Ecto neural progenitor cell (in vitro differentiated cells): ENCODE measurements at places on chromosomes 7 and 10.
A peak's percentile ranks its signal among the peaks of the same experiment; 100 is the strongest.

DNA sequence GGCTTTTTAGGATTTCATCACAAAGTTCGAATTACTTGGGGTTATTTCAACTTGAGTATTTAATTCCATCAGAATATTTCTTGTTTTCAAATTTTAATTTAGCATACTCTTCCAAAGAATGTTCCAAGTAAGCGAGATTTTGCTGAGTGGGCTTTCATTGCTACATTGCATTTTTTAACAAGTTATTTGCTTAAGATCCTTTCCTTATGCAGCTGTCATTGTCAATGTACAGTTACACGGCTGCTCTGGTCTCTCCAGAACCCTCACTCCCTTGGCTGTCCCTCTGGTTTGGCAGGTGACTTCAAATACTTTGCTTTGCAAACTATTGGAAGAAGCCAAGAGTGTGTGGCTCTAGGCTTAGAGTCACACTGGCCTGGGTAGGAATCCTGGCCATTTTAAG is 80.0 kb downstream of the CFAP58 start:
- no peak for DNase-seq

DNA sequence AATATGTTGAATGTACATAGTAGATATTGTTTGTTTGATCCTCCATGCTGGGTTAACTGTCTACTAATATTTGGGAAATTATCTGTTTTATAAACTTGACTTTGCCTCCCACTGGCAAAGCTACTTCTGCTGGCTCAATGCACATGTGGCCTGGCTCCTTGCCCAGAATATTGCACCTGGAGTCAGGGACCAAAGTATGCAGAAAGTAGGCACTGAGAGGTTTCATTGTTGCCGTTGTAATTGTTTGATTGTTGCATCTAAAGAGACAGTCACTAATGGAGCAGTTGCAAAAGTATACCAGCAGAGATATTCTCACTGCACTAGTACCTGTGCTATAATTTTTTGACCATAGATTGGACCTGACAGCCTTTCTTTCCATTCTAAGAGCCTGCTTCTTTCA is 137.8 kb upstream of the CNTNAP2 start:
- DNase-seq: no peak

- DNase-seq: peak; percentile 49
Measured at GRCh38 chr10:100725071-100725471, 20.3 kb upstream of the PAX2 start.

DNA sequence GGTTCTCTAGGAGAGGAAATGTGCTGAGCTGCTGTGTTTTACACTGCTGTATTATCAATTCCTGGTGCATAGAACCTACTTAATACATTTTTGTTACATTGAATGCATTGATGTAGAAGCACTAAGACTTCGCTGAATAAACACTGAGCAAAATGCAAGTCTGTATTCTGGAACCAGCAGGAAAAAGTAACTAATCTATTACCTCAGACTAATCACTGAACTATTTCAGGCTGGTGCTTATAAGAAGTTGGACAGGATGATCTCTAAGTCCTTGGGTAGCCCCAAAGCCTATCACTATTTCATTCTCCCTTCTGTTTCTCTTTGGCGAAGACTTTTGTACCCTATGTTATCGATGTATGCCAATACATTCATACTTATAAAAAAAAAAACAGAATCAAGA is 87.2 kb upstream of the LRRTM3 start:
- DNase-seq: no peak

DNA sequence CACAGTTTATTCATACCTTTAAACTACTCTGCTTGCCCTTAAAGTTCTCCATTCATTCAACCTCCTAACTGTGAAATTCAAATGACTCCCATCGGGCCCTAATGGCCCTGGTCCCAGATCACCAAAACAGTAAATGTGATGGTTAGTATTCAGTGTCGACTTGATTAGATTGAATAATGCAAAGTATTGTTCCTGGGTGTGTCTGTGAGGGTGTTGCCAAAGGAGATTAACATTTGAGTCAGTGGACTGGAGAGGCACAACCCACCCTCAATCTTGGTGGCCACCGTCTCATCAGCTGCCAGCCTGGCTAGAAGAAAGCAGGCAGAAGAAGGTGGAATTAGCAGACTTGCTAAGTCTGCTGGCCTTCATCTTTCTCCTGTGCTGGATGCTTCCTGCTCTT is 80.1 kb upstream of the PLXNA4 start:
- DNase-seq: no peak

DNA sequence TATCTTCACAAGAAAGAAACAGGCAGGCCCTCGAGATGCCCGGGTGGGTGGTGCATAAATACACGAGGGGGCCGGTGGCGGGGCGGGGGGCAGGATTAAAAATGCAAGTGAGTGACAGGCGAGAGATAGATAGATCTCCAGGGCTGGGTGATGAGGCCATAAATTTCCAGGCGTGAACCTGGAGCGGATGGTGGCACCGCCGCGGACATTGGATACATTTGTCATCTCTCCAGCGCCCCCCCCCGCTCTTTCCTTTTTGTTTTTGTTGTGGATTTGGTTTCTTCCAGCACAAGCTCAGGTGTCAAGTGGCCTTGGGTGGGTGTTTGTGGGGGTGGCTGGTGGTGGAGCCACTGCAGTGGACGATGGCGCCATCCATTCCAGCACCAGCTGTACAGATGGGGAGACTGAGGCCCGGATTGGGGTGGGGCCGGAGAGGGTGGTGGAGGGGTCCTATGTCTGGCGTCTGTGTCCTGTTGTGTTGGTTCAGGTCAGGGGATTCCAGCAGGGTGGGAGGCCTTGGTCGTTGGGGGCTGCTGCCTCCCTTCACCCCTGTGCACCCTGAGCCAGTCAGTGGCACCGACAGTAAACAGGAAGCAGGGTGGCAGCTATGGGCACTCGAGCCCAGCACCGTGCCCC is 2.9 kb downstream of the ELFN1 start:
- peak; percentile 41 for DNase-seq

DNA sequence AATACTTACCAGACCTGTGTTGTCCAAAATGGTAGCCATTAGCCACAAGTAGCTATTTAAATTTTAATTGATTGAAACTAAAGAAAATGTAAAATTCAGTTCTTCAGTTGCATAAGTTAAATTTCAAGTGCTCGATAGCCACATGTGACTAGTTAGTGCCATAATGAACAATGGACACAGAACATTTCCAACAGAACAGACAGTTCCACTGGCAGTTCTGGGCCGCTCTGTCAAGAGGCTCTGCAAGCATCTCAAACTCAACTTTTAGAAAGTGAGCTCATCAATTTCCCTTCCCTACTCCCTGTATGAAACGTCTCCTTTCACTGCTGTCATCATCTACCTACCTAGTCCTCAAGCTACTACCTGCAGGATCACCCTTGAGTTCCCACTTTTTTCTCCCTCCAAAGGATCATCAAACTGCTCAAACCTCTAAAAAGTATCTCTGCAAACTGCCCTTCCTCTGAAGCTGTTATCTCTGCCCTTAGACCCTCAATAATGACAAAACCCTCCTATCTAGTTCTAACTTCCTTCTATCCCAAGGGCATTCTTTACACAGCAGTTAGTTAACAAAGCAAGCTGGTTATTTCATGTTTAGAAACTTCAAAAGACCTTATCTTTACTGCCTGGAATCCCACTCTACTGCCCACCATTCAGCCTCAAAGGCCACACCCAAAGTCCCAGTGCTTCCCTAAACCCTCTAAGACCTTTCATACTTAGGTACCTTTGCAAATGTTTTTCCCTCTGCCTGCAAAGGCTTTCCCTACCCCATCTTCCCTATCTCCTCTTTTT is 20.6 kb downstream of the SHTN1 start:
- DNase-seq: no peak

- DNase-seq: peak; percentile 75
Measured at GRCh38 chr7:1418505-1419309, 40.6 kb downstream of the MICALL2 start.

DNA sequence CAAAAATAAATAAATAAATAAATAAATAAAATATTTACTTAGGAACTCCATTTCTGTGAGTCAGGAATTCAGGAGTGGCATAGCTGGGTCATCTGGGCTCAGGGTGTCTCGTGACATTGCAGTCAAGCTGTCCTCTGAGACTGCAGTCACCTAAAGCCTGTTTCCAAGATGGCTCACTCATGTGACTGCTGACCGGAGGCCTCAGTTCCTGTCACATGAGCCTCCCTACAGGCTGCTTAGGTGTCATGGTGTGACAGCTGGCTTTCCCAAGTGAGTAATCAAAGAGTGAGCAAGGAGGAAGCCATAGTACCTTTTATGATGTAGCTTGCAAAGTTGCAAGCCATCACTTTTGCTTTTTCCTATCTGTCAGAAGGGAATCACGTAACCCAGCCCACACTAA is 128.6 kb upstream of the KCTD7 start:
- no peak for DNase-seq

DNA sequence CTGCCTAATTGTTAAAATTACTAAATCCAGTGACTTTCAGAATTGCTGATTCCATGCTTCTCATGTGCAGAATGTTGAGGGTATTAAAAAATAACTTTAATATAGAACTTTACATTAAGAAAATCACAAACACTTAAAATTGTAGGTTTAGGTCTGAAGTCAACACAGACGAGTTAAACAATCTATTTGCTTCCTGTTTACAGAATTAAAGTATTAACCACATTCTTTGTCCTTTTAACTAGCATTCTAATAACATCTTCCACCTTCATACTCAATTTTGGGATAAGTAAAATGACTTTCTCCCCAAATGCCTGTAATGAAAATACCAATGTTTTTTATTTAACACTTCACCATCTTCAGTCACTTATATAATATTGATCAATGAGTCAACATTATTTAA is 2.2 kb downstream of the ITGB1 start:
- DNase-seq: no peak

- no peak for DNase-seq
Measured at GRCh38 chr10:5325076-5325475, 39.7 kb upstream of the UCN3 start.

DNA sequence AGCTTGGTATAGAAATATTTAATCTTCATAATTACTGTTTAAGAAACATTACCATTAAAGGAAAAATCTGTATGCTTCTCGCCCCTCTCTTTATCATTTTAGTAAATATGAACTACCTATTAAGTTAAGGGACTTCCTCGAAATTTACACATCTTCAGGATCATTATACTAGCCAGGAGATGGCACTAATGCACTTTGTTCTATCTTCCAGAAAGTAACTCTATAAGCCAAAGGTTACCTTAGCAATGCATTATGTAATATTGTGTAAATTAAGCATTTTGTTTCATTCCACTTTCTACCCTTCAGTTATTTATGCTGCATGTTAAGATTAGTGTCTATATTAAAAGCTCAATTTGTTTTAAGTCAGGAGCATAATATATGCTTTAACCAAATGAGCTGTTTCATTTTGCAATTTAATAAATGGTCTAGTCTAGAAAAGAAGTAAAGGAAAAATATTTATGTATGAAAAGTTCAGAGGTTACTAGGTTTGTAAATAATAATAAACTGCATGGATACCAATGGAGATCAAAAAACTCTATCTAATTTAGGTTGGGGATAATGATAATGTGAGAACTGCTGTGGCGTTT is 128.5 kb downstream of the ANKRD7 start:
- no peak for DNase-seq

DNA sequence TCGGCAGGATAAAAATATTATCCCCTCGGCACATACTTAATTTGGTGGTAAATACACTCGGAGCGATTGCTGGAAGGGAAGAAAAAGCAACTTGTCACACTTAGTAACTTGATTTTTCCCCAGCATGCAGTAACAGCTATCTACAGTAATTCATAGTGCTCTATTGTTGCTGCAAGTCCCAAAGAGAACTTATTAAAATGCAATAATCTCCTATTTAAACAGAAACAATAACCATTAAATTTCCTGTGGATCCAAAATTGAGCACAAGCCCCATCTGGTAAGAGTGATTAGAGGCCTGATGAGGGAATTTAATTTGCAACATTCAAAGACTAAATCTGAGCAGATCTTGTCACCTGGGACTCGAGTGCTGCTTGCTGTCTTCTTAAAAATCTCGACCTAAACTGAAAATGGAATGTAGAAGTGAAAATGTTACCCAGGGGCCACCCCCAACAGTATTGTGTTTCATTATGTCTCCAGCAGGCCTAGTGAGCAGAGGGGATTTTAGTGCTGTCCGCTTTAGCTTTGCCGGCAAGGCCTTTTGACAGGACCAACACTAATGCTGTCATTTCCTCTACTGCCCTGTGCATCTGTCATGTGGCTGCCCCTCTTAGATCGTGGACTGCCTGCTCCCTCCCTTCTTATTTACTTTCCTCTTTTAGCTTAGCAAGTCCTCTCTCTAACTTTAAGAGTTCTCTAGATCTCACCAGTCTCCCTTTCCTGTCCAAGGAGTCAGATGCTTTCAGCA is 639.7 kb downstream of the AUTS2 start:
- DNase-seq: no peak

GRCh38 chr10:131909929-131910328 is 9.1 kb downstream of the PPP2R2D start:
- DNase-seq: no peak

- no peak for DNase-seq
Measured at GRCh38 chr7:74525881-74526280, 72.2 kb downstream of the GTF2IRD1 start.

- no peak for DNase-seq
Measured at GRCh38 chr10:28046579-28046978, 47.7 kb upstream of the ODAD2 start.

GRCh38 chr10:3769556-3769955 is 15.5 kb downstream of the KLF6 start:
- no peak for DNase-seq

DNA sequence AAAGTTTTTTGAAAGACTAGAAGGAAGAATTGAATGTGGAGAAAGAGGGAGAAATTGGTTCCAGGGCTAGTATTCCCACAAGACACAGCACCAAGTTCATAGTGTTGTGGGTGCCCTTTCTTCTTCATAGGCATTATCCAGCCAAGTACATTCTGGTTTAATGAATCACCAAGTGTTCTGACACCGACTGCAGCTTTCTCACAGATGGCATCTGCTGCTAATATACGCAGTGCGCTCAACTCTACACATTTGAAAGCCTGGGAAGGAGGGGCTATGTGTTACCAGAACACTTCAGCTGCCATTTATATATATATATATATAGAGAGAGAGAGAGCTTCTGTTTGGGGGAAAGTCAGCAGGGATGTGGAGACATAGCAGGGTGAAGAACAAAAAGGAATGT is 1168.4 kb downstream of the GATA3 start:
- DNase-seq: no peak

GRCh38 chr7:79272066-79272669 is 181.3 kb downstream of the MAGI2 start:
- DNase-seq: no peak

- no peak for DNase-seq
Measured at GRCh38 chr7:22942191-22942590, 71.7 kb downstream of the HYCC1 start.

GRCh38 chr10:78717200-78717599 is 351.6 kb upstream of the ZMIZ1 start:
- no peak for DNase-seq
